Thoracic aorta (tissue), 2 donors: ENCODE measurements at places on chromosomes 12 and 14. TPM values are rescaled to one million over a fixed set of nuclear protein-coding genes. Genes with fewer than 3 reads are reported as not detected.

The IL31 gene
- total RNA-seq = not detected

The GALNT16 gene
- total RNA-seq = 15.8 TPM

The ZNF740 gene
- total RNA-seq = 28.4 TPM

The IGF1 gene
- total RNA-seq = 44.0 TPM
